ENCODE measurements at places on chromosomes 12 and 14. TPM values are rescaled to one million over a fixed set of nuclear protein-coding genes. Genes with fewer than 3 reads are reported as not detected.

SMCO3 gene
- 0.38 TPM for total RNA-seq

C14orf39 gene
- total RNA-seq = not detected

DEGS2 gene
- 0.28 TPM for total RNA-seq

REM2 gene
- total RNA-seq = not detected

OTOGL gene
- total RNA-seq = 0.28 TPM

RAP1B gene
- total RNA-seq = 191 TPM

C12orf42 gene
- total RNA-seq = not detected

FBRSL1 gene
- 1.9 TPM for total RNA-seq

LMNTD1 gene
- 0.38 TPM for total RNA-seq

NOXRED1 gene
- total RNA-seq = 0.19 TPM

TPH2 gene
- not detected for total RNA-seq

SELPLG gene
- total RNA-seq = 0.85 TPM

CEBPE gene
- total RNA-seq = not detected

OR8S1 gene
- not detected for total RNA-seq

SMAGP gene
- total RNA-seq = 10.0 TPM

SLC17A8 gene
- not detected for total RNA-seq

PRDM4 gene
- 18.6 TPM for total RNA-seq

GDF11 gene
- total RNA-seq = 2.8 TPM

PLCZ1 gene
- not detected for total RNA-seq

KLRC4 gene
- not detected for total RNA-seq

SLC38A4 gene
- 0.28 TPM for total RNA-seq

MAP3K9 gene
- total RNA-seq = under 0.01 TPM

CPNE6 gene
- not detected for total RNA-seq

TAS2R8 gene
- not detected for total RNA-seq

KSR2 gene
- not detected for total RNA-seq

CCDC196 gene
- not detected for total RNA-seq

CMA1 gene
- total RNA-seq = not detected

IAPP gene
- not detected for total RNA-seq

MORN3 gene
- total RNA-seq = 0.56 TPM

INHBE gene
- 0.85 TPM for total RNA-seq

Measured in regular cardiac myocyte (primary cell).